ENCODE measurements at places on chromosomes 4 and X. TPM values are rescaled to one million over a fixed set of nuclear protein-coding genes. Genes with fewer than 3 reads are reported as not detected.

Gene GPR143
- 3.3 TPM for total RNA-seq

Gene HTN3
- total RNA-seq = not detected

Gene CNKSR2
- total RNA-seq = not detected

Gene CYTL1
- total RNA-seq = 113 TPM
